NCI-H526 (cell line): ENCODE measurements at places on chromosomes 11 and 22.

DNA sequence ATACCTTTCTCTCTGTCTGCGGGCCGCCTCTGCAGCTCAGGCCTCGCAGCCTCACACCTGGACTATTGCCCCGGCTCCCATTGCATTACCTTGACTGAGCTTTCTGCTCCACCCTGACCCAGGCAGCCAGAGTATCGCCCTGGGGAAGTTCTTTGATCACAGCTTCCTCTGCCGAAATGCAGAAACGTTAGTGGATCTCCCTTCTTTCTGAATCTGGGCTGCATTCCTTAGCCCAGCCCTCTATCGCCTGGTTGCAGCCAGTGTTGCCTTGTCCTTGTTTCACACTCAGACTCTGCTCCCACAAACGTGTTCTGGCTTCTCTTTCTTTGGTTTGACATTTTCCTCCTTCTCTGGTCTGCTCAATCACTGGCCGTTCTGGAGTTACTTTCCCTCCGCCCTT, 195.7 kb downstream of the ADAMTS15 start:
- DNase-seq: no peak

GRCh38 chr11:67663532-67664212, 10.8 kb downstream of the ALDH3B2 start:
- DNase-seq: no peak

DNA sequence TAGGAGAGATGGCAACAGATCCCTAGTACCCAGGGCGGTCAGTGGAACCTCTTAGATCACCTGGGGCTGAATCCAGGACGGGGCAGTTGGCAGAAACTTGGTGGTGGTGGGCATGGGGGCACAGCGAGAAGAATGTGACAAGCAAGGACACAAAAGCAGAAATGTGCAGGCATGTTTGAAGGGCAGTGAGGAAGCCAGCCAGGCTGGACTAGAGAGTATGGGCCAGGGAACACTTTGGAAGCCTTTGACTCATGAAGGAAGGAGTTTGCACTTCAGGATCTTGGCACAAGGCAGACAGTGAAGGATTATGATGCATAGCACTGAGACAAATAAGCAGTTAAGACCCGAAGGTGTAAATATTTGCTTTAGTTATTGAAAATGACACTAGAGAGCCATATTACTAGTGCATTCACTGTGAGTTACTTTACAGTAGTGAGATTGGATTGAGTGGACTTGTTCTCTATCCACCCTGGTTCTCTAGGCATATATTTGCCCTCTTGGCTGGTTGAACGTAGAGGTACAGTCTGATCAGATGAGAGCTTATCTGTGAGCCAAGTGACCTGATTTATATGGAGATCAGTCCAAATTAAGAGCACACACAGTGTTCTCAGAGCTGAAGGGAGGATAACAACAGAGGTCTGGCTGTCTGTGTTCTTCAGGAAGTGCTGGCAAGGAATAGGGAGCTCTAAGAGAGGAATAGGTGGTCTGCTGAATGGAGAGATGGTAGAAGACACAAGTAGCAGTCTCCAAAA, 210.4 kb downstream of the SNX19 start:
- no peak for DNase-seq

DNA sequence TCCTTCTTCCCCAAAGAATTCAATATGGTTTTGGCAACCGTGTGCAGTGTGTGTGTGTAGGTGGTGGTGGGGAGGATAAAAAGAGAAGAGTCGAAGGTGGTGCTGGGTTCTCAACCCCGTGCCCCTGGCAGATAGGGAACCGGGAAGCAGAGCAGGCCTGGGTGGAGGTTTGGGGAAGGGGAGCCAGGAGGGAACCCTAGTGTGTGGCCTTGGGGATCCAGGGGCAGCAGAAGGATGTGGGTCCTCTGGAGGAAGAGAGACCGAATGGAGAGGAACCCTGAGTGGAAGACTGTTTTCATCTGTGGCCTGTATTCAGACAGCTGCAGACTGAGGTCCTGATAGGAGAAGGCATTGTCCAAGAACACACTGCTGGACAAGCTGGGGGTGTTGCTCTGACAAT, 73.3 kb upstream of the B3GAT1 start:
- no peak for DNase-seq

- no peak for DNase-seq
Measured at GRCh38 chr22:49713003-49713402, 114.7 kb downstream of the BRD1 start.

DNA sequence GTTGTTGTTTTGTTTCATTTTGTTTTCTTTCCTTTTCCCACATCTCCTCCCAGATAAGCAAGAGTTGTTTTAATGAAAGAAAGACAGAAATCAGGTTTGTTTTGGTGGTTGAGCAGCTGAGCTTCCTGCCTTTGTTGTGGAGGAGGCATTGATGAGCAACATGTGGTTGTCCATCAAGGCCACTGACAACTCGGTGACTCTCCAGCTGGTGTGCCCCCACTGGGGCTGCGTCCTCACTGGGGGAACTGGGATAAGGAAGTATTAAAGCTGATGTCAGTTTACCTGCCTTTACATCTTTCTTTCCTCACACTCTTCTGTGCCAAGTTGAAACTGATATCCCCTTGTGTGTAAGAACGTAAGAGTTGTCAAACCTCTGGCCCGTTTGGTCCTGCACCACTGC, 5.9 kb downstream of the VPS26B start:
- no peak for DNase-seq

GRCh38 chr22:19488884-19489843, 9.4 kb downstream of the CDC45 start:
- DNase-seq: no peak

GRCh38 chr22:28514321-28514821, 165.3 kb downstream of the TTC28 start:
- DNase-seq: no peak

DNA sequence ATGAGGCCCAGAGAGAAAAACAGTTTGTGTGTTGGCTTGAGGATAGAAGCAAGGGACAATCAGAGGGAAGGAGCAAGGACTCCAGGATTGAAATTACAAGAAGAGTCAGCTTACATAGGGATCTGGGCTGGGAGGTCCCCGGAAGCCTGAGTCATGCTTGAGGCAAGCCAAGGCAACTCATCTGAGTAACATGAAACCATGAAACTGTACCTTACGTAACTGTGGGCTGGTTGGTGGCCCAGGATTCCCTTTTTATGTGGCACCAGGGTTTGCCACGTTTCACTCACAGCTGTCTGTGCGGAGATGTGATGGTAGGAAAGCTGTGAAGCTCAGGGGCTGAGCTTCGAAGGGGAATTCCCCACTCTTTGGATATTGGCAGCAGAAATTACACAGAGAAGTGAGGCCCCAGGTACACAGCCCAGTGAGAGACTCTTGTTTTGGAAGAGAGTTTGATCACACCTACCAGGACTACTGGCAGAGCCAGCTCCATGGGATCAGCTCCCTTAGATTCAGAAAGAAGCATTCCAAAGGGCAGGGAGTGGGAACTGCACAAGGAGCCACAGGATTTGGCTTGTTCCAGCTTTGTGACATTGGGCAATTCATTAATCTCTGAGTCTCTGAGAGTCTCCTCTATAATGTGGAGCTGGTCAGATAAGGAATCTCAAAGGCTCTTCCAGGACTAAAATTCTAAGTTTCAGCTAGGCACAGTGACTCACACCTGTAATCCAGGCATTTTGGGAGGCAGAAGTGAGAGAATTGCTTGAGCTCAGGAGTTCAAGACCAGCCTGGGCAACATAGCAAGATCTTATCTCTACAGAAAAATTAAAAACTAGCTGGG, 7.8 kb downstream of the SLC5A1 start:
- no peak for DNase-seq

DNA sequence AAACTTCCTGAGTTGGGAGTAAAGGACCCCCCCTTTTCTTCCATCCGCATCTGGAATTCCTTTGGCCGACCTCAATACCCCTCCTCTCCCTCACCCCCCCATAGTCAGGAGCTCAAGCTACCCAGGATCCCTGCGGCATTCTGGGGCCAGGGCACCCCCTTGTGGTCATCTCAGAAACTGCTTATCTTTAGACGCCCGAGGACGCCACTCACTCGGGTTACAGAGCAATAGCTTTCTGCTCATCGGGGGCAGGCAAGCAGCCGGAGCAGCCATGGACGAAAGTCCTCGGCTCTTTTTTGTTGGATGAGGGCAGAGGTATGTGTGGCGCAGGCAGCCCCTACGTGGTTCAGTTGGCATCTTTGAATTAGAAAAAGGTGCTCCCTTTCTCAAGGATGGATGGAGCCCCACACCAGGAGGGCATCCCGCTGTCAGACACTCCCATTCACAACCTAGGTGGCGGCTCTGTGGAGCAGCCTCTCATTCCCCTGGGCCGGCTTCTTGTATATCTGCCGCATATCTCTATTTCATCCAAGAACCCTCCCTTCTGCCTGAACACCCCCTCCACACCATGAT, 2.3 kb downstream of the C1QTNF5 start:
- DNase-seq: peak; percentile 96

DNA sequence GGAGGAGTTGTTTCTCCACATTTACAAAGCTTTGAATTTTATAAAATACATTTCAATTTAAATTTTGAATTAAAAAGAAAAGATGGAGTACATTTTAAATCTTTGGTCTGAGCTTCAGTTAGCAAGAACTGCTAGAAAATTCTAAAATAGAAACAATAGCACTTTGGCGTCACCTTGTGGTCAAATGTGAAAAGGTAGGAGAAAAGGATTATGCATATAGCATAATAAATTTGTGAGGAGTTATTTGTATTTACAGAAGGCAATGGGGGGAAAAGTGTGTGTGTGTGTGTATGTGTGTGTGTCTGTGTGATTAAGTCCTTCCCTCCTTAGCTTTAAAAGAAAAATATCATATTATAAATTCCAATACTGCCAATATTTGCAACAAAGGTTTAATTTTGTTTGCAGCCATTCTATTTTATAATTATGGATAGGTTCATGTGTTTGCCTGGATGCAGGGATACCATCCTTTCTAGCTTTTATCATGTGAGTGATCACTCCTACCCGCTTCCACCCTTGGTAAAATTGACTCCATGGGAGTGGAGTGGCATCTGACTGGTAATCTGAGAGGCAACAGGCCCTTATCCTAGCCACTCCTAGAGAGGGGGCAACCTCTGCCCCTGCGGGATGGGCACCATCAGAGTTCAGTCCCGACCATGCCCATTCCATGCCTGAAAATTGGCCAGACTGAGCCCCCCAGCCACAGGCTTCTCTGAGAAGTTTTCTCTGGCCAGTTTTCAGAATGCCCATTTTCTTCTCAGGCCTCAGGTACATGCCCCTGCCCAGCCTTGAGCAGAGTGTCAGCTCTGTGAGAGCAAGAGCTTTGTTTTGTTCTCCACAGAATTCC, 13.6 kb upstream of the LGR4 start:
- peak; percentile 79 for DNase-seq

DNA sequence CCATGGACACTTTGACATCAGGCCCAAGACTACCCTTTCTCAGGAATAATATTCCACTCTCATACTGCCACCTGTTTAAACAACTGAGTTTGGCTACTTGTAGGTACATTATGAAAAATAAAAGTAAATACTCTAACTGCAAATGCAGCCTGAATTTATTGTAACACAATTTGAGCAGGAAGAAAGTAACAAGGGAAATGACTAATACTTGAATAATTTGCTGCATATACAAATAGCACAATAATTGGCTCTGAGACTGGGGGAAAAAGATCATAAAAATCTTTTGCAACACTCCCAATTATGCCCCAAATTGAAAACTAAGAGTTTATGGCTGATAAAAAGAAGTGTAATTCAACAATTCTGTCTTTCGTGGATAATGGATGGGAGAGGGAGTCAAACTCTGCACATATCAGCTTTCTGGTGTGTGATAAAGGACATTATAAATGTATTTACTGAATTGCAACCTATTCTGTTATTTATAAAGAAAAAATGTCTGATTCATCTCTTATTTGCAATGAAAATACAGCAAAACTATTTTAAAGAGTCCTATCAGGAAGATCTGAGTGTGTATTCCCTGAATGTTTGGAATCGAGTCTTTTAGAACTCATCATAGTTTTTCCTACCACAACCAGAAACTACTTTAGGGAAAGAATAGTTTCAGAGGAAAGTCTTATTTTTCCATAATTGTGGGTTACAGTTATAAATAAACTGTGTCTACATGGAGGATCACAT, 359.0 kb downstream of the JRKL start:
- DNase-seq: no peak

DNA sequence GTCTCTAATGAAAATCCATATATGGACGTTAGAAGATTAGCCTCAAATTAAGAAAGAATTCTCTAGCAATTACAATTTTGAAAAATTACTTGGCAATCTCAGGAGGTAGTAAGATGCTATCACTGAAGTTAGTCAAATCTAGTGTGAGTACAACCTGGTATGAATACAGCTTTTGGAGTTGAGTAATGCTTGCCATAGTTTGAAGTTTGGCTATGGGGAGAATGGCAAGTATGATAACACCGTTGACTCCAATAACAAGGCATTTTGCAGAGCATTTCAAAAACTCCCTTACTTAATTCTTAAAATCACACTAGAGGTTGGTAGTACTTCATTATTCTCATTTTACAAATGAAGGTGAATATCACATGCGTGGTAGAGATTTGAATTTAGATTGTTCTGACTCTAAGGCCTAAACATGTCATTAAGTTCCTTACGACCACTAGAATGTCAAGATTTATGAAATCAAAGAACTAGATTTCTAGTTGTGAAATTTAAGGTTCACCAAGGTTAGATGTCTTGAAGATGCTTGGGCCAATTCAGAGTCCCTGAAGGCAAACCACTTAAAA, 355.4 kb downstream of the ETS1 start:
- no peak for DNase-seq

DNA sequence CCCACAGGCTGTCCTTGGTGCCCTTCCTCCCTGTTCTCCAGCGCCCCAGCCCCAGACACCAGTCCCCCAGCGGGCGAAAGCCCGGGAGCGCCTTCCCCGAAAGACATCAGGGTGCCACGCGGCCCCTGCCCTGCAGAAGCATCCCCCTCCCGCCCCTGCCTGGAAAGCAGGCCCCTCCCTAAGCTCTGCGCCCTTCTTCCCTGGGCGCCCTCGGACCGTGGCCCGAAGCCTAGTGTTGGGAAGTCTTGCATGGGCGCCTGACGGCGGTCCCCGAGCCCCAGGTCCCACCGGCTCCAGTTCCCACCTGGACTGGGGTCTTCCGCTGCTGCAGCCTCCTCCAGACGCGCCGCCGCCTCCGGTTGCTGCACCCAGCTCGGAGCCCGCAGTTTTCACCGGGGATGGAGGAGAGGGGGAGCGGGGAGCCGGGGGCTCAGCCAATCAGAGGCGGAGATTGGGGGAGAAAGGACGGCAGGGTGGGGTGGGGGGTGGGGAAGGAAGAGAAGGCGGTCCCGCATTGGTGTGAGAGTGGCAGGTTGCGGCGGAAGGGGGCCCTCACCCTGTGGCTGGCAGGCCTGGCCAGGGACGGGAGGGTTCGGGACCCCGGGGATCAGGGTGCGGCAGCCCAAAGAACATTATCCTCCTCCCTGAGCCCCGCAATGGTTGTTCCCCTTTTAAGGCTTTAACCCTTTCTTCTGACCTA, at the start of gene THY1:
Gene THY1, minus strand, starts transcription at position 364 of the 700 bp plus-strand sequence. CDS start 2,267 bp downstream, outside the sequence.
- peak; percentile 91 for DNase-seq
